Osteocyte (in vitro differentiated cells): ENCODE measurements at places on chromosomes 1 and 21.

- peak; percentile 88 for DNase-seq
Observed at GRCh38 chr1:220300442-220301121, 28.3 kb upstream of the RAB3GAP2 start.

- DNase-seq: no peak
Observed at GRCh38 chr1:164635803-164636731, 77.1 kb downstream of the PBX1 start.

DNA sequence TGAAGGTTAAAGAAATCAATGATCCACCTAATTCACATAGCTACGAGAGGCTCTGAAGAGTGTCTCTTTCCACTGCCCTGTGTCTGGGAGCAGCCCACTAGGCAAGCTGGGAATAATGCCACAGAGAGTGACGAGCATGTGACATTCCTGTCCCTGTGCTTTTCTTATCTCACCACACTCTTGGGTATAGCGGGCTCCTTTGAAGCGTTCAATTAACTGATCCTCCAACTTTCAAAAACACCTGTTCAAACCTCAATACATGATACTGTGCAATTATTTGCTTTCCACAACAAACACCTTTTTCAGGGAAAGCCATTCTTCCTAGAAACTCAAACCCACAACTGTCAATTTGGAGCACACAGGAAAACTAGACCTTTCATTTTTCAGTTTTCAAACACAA, 43.4 kb downstream of the PLPP3 start:
- DNase-seq: no peak

DNA sequence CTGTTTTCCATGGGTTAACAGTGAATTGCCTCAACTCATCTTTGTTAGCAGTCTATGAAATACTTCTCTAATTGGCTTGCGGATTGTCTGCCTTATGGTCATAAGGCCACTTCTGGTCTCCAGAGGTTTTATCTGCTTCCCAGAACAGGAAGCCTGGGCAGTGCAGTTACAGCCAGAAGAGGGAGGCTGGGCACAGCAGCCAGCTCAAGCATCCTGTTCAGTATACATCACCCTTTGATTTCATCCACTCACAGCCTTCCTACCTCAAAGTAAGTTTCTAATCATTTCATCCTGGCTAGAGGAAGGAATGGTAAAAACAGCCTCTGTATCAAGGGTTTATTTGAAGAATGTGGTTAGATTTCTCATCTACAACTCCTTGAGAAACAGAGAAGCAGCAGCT, 311.5 kb upstream of the DEPDC1 start:
- no peak for DNase-seq
